Activated CD4-positive, alpha-beta memory T cell treated with anti-CD3 and anti-CD28 coated beads, Interleukin-2, amount 10 ng/mL, durations not matched to agents 7 days and 5 days (primary cell): ENCODE measurements at places on chromosomes 7 and 10. TPM values are rescaled to one million over a fixed set of nuclear protein-coding genes. Genes with fewer than 3 reads are reported as not detected.

- no peak for DNase-seq
- no peak overlapping the region for H3K27ac ChIP-seq
- H3K36me3 ChIP-seq: no peaks in the 10 kb centered on the region
- H3K4me3 ChIP-seq: no peak overlapping the region
- no peaks in the 10 kb centered on the region for H3K4me1 ChIP-seq
- H3K27me3 ChIP-seq: peaks cover 12% of the 10 kb centered on the region
Observed at GRCh38 chr10:51005551-51005950, 68.7 kb upstream of the PRKG1 start.

GRCh38 chr7:87151729-87152111, 533 bp upstream of the DMTF1 start:
- H3K4me1 ChIP-seq: peaks cover 37% of the 10 kb centered on the region
- no peak for DNase-seq
- H3K4me3 ChIP-seq: peak overlapping the region; percentile 94
- no peaks in the 10 kb centered on the region for H3K27me3 ChIP-seq
- H3K36me3 ChIP-seq: peaks cover 27% of the 10 kb centered on the region

GRCh38 chr10:24650669-24651391, 72.9 kb downstream of the ARHGAP21 start:
- H3K27me3 ChIP-seq: no peaks in the 10 kb centered on the region
- DNase-seq: no peak
- peaks cover 13% of the 10 kb centered on the region for H3K36me3 ChIP-seq
- no peak overlapping the region for H3K4me3 ChIP-seq

DNA sequence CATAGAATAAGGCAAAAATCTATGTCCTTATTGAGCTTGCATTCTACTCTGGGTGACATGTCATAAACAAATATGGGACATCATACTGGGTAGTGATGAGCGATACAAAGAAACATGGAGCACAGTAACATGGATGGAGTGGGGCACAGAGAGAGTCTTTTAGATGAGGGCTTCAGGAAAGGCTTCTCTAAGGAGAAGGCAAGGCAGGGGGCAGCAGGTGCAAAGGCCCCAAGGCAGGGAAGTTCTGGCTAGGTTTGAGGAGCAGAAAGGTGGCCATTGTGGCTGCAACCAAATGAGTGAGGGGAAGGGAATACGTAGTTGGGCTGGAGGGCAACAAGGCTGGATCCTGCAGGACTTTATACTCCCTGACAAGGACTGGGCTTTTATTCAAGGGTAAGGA, 211.4 kb downstream of the HERPUD2 start:
- H3K4me1 ChIP-seq: no peaks in the 10 kb centered on the region
- H3K36me3 ChIP-seq: no peaks in the 10 kb centered on the region
- H3K4me3 ChIP-seq: no peak overlapping the region
- no peak overlapping the region for H3K27ac ChIP-seq

DNA sequence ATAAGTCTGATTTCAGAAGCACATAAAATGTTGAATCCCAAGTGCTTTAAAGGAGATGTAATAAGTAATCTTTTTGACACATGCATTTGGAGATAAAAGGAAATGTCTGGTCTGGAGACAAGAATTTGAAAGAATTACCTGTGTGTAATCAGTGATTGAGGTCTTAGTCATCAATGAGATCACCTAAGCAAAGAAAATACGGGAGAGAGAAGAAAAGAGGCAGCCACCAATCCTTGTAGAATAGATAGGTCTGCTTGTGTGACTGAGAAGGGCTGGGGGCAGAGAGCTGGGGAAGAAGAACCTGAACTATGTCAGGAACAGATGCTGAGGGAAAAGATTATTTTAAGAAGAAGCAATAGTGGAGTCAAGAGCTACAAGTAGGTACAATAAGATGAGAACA, 49.3 kb upstream of the ITPRID1 start:
- H3K4me3 ChIP-seq: no peak overlapping the region
- DNase-seq: no peak
- no peaks in the 10 kb centered on the region for H3K36me3 ChIP-seq
- no peaks in the 10 kb centered on the region for H3K4me1 ChIP-seq
- H3K27ac ChIP-seq: no peak overlapping the region
- no peaks in the 10 kb centered on the region for H3K27me3 ChIP-seq

GRCh38 chr7:102456327-102456726, 8.3 kb downstream of the ALKBH4 start:
- peaks cover 3% of the 10 kb centered on the region for H3K4me1 ChIP-seq
- H3K4me3 ChIP-seq: no peak overlapping the region
- H3K27me3 ChIP-seq: no peaks in the 10 kb centered on the region
- no peak overlapping the region for H3K27ac ChIP-seq

GRCh38 chr7:138663725-138664710, 37.1 kb downstream of the SVOPL start:
- H3K36me3 ChIP-seq: no peaks in the 10 kb centered on the region
- H3K27me3 ChIP-seq: peaks cover 47% of the 10 kb centered on the region
- H3K4me3 ChIP-seq: peak overlapping the region; percentile 41

DNA sequence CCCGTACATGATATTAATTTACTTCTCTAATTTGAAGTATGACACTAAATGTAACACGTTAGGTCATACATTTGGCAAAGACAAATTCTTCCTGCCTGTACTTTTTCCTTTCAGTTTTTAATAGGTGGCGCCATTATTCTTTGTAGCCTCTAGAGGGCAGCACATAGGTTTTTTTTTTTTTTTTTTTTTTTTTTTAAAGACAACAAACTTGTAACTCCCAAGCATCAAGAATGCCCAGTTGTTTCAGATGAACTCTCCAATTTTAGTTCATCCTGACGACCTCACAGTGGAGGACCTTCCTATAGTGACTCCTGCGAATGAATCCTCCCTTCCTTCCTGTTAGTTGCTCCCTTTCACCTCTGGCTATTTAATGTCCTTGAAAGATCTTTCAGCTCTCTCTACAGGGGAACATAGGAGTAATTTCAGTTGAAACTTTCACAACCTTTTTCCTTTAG, 139.3 kb upstream of the HDAC9 start:
- no peak overlapping the region for H3K4me3 ChIP-seq
- H3K4me1 ChIP-seq: peaks cover 1% of the 10 kb centered on the region
- DNase-seq: no peak
- no peaks in the 10 kb centered on the region for H3K27me3 ChIP-seq
- H3K27ac ChIP-seq: no peak overlapping the region

DNA sequence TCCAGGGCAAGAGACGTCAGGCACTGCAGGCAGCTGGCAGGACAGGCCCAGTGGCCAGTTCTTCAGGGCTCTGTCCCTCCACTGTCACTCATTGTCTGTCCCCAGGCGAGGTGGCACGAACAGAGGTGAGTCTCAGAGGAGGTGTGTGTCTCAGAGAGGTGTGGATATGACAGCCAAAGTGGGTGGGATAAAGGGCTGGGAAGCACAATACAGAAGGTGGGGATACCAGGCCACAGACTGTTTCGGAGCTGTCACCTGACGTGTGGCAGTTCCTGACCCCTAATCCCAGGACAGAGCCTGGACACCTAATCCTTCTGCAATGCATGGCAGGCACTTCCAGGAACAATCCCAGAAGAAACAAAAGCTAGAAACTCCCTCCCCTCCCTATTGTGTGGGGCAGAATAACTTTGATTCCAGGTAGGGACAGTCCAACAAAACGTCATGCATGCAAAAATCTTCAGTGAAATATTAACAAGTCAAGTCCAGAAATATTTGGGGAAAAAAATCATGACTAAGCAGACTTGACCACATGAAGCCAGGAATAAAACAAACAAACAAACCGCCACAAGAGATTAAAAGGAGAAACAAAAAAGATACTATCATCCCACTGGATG, 11.6 kb downstream of the KLRG2 start:
- H3K27me3 ChIP-seq: peaks cover 3% of the 10 kb centered on the region
- no peaks in the 10 kb centered on the region for H3K4me1 ChIP-seq
- no peaks in the 10 kb centered on the region for H3K36me3 ChIP-seq
- no peak overlapping the region for H3K27ac ChIP-seq
- no peak overlapping the region for H3K4me3 ChIP-seq

DNA sequence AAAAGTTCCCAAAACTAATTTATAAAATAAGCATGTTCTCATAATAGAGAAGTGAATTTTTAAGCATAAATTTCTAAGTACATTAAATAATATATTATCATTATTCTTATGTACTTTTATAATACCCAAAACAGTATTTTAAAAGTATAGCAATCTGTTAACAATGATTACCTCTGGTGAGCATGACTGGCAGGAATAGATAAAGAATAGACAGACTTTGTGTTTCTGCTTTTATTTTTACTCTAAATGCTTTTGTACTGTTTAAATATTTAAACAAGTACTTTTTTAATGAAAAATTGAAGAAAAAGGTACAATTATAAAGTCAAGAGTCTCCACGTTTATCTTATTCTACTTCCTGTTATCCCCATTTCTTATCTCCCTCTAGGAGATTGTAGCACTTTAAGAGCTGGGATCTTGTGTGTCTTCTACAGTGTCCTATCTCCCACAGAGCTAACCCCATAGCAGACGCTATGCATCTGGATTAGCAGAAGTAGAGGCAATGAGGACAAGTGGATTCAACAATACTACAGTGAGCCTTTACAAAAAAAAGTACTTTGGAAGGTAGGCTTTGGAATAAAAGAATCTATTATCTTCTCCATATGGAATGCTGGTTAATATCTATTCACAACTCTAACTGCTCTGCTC, 42.9 kb downstream of the IDE start:
- H3K27me3 ChIP-seq: no peaks in the 10 kb centered on the region
- no peak overlapping the region for H3K27ac ChIP-seq
- no peak for DNase-seq
- peaks cover 13% of the 10 kb centered on the region for H3K36me3 ChIP-seq
- H3K4me3 ChIP-seq: no peak overlapping the region

DNA sequence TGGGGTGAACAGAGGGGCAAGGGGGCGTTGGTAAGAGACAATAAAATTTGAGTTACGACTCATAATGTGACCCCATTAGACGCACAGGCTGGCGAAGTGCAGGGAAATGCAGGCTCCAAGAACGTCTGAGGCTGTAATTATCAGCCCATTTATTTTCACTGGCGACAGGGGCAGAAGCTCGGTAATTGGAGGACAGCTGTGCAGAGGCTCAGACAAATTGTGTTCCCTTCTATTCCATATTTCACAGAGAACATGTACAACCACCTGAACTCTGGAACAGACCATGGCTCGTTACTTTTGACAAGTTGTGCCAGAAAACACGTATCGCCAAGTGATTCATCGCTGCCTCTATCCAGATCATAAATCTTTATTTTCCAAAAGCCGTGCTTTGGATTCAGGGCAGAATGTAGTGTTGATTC, 137.3 kb upstream of the FRMD4A start:
- H3K36me3 ChIP-seq: no peaks in the 10 kb centered on the region
- H3K27me3 ChIP-seq: peaks cover 37% of the 10 kb centered on the region
- no peak overlapping the region for H3K27ac ChIP-seq
- no peak for DNase-seq
- H3K4me3 ChIP-seq: no peak overlapping the region

DNA sequence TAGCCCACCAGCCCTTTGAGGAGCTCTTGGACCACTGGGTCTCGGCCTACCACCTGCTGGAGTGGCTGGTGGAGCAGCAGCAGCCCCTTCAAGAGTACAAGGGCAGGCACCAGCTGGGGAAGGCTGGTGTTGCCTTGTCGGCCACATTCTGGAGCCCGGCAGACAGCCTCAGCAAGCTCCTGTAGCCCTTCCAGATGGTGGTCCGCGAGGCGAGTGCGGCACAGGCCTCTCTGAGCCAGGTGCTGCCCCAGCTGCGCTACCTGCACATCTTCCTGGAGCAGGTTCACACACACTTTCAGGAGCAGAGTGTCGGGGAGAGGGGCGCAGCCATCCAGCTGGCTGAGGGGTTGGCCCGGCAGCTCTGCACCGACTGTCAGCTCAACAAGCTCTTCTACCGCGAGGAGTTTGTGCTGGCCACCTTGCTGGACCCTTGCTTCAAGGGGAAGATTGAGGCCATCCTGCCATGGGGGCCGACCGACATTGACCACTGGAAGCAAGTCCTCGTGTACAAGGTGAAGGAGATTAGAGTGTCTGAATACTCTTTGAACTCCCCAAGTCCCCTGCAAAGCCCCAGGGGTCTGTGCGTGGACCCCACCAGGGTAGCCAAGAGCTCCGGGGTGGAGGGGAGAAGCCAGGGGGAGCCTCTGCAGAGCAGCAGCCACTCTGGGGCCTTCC, 7.0 kb upstream of the ACTR3C start:
- H3K27ac ChIP-seq: no peak overlapping the region
- H3K27me3 ChIP-seq: no peaks in the 10 kb centered on the region
- H3K4me3 ChIP-seq: no peak overlapping the region
- peaks cover 39% of the 10 kb centered on the region for H3K36me3 ChIP-seq

DNA sequence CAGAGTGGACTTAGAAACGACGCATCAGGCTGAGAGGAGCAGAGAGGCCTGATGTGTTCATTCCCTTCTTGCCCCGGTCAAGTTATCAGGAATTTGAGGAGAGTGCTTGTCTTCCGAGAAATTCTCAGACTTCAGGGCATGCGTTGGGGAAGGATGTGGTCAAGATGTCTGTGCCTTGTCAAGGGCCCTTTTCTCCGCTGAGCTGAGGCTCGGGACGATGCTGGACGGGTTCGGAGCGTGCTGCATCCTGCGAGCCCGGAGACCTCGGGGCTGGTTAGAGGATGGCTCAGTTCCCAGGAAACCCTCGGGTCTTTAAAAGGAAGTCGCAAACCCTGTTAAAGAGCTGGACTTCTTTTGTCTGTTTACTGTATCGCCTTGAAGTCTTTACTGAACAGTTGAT, 325.4 kb downstream of the ADARB2 start:
- H3K36me3 ChIP-seq: no peaks in the 10 kb centered on the region
- peak; percentile 11 for DNase-seq
- no peaks in the 10 kb centered on the region for H3K4me1 ChIP-seq
- no peak overlapping the region for H3K4me3 ChIP-seq
- peaks cover 4% of the 10 kb centered on the region for H3K27me3 ChIP-seq

DNA sequence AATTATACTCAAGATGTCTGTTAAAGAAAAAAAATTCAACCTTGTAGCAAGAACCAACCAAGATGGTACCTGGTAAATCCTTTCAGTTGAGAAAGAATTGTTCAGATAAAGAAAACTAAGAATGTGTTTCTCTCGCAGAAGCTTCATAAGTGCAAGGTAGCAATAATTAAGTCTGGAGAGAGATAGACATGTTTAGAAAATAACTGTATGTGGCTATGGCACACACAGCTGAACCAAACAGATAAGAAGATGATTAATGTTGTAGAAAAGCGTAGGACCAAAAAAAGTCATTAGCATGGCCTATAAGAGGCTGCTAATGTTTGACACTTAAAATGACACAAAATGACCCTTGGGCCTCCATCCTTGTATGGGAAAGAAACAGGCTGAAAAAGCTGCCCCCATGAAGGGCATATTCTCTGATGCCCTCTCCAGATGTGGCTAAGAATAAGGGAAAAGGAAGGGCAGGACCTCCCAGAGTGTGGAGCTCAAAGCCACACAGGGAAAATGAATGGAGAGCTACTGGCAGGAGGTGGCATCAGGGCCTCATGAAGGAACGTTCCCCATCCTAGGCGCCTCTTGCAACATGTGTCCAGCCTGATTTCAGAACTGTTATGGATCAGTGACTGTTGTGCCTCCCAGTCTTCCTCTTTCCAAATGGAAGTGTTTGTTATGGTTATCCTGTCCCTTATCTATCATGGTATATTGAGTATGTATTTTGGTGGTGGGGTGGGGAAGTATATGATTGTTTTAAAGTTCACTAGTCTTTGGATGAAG, 30.7 kb downstream of the TLL2 start:
- H3K4me1 ChIP-seq: no peaks in the 10 kb centered on the region
- no peaks in the 10 kb centered on the region for H3K36me3 ChIP-seq
- DNase-seq: no peak
- H3K27me3 ChIP-seq: peaks cover 28% of the 10 kb centered on the region
- H3K27ac ChIP-seq: no peak overlapping the region
- no peak overlapping the region for H3K4me3 ChIP-seq

Gene PRKAR1B
- 13.4 TPM for total RNA-seq

Gene MPP7
- total RNA-seq: 4.3 TPM

Gene IL6
- total RNA-seq: 0.40 TPM

Gene CDC14C
- not detected for total RNA-seq

Gene OPN4
- not detected for total RNA-seq

Gene PRLHR
- total RNA-seq: not detected

Gene MEOX2
- not detected for total RNA-seq

Gene PAXIP1
- 24.0 TPM for total RNA-seq
